ENCODE measurements at places on chromosomes 3 and 15. TPM values are rescaled to one million over a fixed set of nuclear protein-coding genes. Genes with fewer than 3 reads are reported as not detected.
A peak's percentile ranks its signal among the peaks of the same experiment; 100 is the strongest.

GRCh38 chr3:142282503-142282902 lies 57.1 kb upstream of the GK5 start:
- peaks cover 5% of the 10 kb centered on the region for H3K36me3 ChIP-seq
- H3K4me3 ChIP-seq, result no peak overlapping the region
- no peak overlapping the region for H3K27ac ChIP-seq
- H3K27me3 ChIP-seq, result no peaks in the 10 kb centered on the region
- DNase-seq, result no peak

DNA sequence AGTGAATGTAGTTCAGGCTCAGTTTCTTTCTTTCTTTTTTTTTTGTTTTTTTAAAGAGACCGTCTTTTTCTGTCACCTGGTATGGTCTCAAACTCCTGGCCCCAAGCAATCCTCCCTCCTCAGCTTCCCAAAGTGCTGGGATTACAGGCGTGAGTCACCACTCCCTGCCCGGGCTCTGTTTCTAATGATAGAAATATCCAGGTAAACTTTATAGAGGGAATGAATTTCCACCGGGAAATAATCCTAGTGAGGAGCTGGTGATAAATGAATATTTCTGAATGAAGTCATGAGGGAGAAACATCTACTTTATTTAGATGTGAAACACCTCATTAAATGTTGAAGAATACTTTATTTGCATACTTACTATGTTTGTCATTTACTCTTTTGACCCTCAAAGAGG lies 7.2 kb downstream of the RNF13 start:
- no peak for DNase-seq
- H3K4me1 ChIP-seq, result peaks cover 2% of the 10 kb centered on the region
- H3K27me3 ChIP-seq, result no peaks in the 10 kb centered on the region
- no peak overlapping the region for H3K27ac ChIP-seq
- peaks cover 10% of the 10 kb centered on the region for H3K36me3 ChIP-seq

GRCh38 chr15:56758770-56759449 lies 25.6 kb upstream of the ZNF280D start:
- no peaks in the 10 kb centered on the region for H3K36me3 ChIP-seq
- peaks cover 2% of the 10 kb centered on the region for H3K27me3 ChIP-seq
- H3K4me3 ChIP-seq, result no peak overlapping the region
- no peak overlapping the region for H3K27ac ChIP-seq
- H3K4me1 ChIP-seq, result peaks cover 2% of the 10 kb centered on the region
- no peak for DNase-seq

DNA sequence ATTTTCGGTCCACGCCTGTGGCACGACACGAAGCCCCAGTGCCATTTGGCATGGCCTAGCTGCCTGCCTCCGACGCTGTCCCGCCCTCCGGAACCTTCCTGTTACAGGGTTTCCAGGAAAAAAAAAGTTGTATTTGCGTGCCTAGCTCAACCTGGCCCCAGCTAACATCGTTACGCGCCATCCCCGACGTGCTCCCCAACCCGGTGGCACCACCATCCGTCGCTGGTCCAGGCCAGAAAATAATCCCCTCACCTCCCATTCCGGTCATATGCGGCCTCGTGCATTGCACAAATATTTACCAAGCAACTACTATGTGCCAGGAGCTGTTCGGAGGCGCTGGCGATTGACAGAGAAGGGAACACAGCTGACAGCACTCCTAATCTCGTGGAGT lies 1.4 kb upstream of the CYP1A1 start:
- peaks cover 15% of the 10 kb centered on the region for H3K4me1 ChIP-seq
- H3K4me3 ChIP-seq, result peak overlapping the region; percentile 79
- no peak for DNase-seq

DNA sequence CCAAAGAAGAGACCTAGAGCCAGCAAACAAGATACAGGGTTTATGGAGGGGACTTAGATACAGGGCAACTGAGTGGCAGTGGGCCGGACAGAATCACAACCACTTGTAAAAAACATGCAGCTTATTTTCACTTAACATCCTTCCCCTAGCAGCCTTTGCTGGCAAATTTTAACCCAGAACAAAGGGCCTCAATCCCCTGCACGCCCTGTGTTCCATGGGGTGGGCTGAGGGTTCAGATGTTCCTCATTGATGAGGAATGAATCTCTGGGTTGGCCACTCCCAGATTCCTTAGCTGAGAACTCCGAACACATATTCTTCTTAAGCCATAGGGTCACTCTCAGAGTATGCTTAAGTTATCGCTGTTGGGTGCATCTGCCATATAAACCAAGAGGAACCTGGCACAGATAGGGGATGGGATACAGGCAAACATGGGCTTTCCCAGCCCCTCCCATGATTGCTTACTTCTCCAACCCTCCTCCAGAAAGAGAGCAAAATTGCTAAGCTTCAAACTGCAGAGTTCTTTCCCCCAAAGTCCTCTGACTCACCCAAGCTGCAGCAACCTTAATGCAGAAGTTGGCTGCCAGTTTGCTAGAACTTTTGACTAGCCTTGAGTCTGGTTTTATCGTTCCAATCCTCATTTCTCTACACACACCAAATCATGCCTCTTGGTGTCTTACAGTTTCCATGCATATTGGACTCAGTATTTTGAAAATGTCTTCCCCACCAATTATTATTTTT lies 146.9 kb downstream of the CD47 start:
- no peak for DNase-seq
- H3K4me1 ChIP-seq, result peaks cover 9% of the 10 kb centered on the region
- H3K27me3 ChIP-seq, result no peaks in the 10 kb centered on the region
- no peak overlapping the region for H3K27ac ChIP-seq
- no peak overlapping the region for H3K4me3 ChIP-seq

Gene SEMA6D
- total RNA-seq, result 255 TPM

DNA sequence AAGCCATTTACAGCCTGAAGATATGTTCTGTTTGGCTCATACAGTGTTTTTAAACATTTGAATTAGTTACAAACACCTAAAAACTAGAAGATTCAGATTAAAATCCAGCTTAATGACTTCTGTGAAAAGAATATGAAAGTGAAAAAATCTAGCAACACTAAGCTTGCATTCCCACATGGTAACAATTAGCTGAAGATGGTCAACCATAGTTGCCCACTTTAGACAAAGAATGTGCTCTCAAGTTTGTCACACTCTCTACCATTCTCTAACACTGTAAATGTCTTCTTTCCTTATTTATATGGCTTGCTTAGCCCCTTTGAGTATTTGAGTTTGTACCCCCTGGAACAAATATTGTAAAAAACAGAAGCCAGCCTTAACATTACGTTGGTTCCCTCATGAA lies 32.7 kb downstream of the HDGFL3 start:
- H3K4me3 ChIP-seq, result no peak overlapping the region
- no peaks in the 10 kb centered on the region for H3K27me3 ChIP-seq
- no peak overlapping the region for H3K27ac ChIP-seq
- H3K36me3 ChIP-seq, result no peaks in the 10 kb centered on the region
- DNase-seq, result no peak

GRCh38 chr3:116112696-116113095 lies 332.6 kb downstream of the LSAMP start:
- H3K4me1 ChIP-seq, result peaks cover 7% of the 10 kb centered on the region
- no peak for DNase-seq

DNA sequence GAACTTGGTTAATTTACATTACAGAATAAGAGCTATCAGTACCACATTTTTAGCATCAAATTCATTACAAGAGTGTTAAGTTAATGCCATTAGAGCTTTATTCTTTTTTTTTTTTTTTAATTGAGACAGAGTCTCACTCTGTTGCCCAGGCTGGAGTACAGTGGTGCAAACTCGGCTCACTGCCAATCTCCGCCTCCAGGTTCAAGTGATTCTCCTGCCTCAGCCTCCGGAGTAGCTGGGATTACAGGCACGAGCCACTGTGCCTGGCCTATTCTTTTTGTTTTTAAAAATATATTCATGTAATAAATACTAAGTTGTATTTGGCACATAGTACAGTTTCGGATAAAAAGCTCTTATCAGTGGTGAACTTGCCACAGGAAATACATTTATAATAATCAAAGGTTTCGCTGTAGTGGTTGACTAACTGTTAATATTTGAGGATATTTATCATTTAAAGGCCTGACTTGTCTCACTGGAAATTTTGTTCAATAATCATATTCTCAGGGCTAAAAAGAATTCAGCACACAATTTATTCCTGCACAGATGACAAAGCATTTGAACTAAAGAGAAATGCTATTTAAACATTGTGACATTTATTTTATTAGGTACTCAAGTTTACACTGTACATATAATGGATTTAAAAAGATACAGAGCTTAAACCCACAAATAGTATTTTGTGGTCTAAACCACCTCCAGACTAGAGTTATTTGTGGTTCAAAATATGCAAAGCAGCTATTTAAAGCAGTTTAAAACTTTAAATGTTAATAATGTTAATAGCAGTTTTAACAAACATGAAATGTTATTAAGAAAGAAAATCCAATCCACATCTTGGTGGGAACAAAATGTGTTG lies 6.1 kb upstream of the LEKR1 start:
- peaks cover 10% of the 10 kb centered on the region for H3K27me3 ChIP-seq
- no peaks in the 10 kb centered on the region for H3K36me3 ChIP-seq
- DNase-seq, result no peak
- peaks cover 2% of the 10 kb centered on the region for H3K4me1 ChIP-seq

GRCh38 chr3:42175386-42176240 lies 84.5 kb downstream of the TRAK1 start:
- H3K36me3 ChIP-seq, result no peaks in the 10 kb centered on the region
- H3K27ac ChIP-seq, result peak overlapping the region; percentile 56
- peaks cover 52% of the 10 kb centered on the region for H3K4me1 ChIP-seq
- no peak for DNase-seq

- no peak overlapping the region for H3K27ac ChIP-seq
- H3K4me3 ChIP-seq, result no peak overlapping the region
- no peaks in the 10 kb centered on the region for H3K27me3 ChIP-seq
- H3K36me3 ChIP-seq, result no peaks in the 10 kb centered on the region
- peaks cover 6% of the 10 kb centered on the region for H3K4me1 ChIP-seq
Measured at GRCh38 chr3:191306428-191306827, 22.8 kb upstream of the CCDC50 start.

Gene GRIP2
- total RNA-seq, result 0.34 TPM

- no peak overlapping the region for H3K27ac ChIP-seq
- peaks cover 10% of the 10 kb centered on the region for H3K4me1 ChIP-seq
- H3K27me3 ChIP-seq, result peaks cover 5% of the 10 kb centered on the region
Measured at GRCh38 chr3:71432044-71432975, 151.2 kb downstream of the FOXP1 start.

GRCh38 chr3:192957441-192958021 lies 39.9 kb upstream of the MB21D2 start:
- peaks cover 17% of the 10 kb centered on the region for H3K4me1 ChIP-seq
- no peak overlapping the region for H3K4me3 ChIP-seq
- H3K27me3 ChIP-seq, result peaks cover 2% of the 10 kb centered on the region
- H3K27ac ChIP-seq, result peak overlapping the region; percentile 56
- no peak for DNase-seq

- no peak overlapping the region for H3K27ac ChIP-seq
- no peaks in the 10 kb centered on the region for H3K36me3 ChIP-seq
- H3K27me3 ChIP-seq, result peaks cover 2% of the 10 kb centered on the region
- no peak overlapping the region for H3K4me3 ChIP-seq
- DNase-seq, result no peak
Measured at GRCh38 chr3:64909011-64909410, 221.2 kb upstream of the ADAMTS9 start.

Gene SYNPR
- 6.1 TPM for total RNA-seq

Measured in glutamatergic neuron (in vitro differentiated cells).